ENCODE measurements at places on chromosomes 2 and 18.
A peak's percentile ranks its signal among the peaks of the same experiment; 100 is the strongest.

- DNase-seq, result no peak
Measured at GRCh38 chr2:189673661-189674373, 653 bp upstream of the ANKAR start.

DNA sequence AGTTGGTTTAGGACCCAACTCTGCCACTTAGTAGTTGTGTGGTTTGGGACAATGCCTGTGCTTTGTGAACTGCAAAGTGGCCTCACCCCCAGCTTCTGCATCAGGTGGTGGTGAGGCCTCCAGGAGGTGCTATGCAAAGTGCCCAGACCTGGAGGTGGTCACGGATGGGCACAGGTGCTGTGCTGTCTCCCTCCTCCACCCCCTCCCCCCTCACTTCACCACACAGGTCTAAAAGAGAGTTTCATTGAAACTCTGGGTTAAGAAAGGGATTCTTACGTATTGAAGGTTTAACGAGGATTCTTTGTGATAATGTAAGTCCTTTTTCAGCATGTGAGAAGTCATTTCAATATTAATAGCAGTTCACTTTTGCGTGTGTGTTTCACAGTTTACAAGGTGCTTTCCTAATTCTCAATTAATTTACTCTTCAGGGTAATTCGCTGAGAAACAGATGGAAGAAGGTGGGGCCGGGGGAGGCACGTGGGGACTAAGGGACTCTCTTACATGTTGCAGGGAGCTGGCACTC lies 369.9 kb downstream of the LPIN1 start:
- DNase-seq, result no peak

DNA sequence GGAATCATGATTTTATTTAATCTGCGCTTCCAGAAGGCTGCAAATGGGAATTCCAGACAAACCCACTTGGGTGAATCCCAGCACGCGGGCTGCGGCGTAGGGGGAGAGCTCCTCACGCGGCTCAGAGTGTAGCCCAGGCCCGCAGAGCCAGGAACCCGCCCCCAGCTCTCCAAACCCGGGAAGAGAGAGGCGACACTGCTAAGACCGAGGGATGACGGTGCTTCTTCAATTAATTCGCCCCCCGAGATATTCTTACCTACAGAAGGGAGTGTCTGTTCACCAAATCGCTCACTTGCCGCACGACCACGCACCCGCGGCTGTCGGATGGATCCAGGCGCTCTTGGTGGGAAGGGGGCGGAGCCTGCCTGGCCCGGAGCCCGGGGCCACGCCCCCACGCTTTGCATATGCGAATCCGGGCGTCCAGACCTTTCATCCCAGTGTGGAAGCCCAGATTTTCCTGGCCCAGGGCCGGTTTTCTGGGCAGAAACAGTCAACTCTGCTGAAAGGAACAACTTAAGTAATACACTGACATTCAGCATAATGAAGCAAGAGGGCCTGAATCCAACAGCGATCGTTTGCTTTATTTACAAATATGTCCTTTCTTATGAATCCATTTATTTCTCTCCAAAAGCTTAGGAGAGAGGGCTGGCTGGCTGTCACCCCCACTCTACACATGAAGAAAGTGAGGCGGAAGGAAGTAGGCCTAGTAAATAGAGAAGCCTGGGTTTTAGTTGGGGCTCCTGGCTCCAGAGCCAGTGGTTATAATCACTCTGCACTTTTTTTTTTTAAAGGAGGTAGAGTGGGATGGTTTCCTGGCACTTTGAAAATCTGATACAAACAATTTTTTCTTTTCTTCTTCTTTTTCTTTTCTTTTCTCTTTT lies at the start of gene SLC19A3:
Gene SLC19A3 (minus strand): TSS at position 342 of the 881 bp plus-strand sequence. CDS start 15,710 bp downstream, outside the sequence.
- peak; percentile 83 for DNase-seq

GRCh38 chr2:22795287-22795866 lies 589.6 kb upstream of the KLHL29 start:
- no peak for DNase-seq

DNA sequence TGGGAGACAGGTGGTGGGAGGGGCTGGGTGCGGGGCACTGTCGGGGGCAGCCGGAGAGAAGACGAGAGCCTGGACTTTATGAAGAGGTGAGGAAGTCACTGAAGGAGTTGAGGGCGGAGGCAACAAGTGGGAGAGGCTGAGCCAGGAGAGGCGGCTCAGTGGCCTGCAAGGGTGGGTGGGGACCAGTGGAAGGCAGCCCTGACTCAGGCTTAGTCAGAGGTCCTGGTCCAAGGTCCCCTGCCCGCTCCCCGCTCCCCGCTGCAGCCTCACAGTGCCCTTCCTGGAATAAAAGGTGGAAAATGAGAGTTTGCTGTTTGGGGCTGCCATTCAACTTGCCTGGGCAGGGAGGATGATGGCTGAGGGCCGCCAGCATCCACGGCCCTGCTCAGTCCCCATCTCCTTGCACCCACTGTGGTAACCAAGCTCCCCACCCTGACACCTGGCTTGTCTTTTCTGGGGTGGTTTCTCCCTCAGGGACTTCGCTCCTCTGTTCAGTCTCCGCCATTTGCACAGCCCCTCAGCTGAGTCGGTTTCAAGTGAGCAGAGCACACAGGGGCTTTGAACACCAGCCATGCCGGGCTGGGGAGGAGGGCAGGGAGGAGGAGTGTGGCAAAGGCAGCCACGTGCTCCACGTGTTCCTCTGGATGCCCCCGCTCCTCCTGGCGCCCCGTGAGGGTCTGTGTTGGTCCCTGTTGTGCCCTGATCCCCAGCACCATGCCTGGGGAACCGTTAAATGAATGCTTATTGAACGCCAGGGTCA lies 13.7 kb upstream of the RALB start:
- no peak for DNase-seq

DNA sequence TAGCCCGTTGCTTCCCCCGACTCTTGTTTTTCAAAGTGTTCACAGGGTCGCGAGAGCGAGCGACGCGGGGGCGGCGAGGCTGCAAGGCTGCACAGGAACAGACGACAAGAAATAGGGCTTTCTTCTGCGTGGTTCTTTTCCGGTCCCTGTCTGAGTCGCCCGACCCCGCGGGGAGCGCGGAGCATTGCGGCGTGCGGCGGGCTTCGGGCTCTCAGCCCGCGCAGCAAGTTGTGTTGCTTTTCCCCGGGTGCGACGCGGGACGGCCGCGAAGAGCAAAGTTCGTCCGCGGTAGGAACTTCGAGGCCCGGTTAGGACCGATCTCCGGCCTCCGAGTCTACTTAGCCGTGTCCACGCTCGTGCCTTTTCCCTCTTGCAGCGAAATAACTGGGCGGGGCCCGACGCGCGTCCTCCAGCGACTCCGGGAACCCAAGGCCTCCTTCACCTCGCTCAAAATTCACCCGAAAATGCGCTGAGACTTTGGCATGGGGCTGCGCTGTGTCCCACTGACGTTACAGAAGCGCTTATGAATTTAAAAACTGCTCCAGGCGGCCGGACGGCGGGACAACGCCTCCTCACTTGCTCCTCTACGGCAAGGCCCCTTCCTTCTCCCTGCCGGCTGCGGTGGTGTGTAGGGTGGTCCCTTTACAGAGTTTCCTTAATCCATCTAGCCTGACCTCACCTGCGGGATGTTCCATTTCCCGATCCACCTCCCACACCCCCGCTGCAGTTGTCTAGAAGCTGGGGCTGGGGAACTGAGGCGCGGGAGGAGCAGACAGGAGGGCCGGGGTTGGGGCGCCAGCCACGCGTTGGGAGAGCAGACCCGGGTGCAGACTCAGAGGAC lies 1.5 kb upstream of the BCL2L11 start:
- DNase-seq, result no peak

- no peak for DNase-seq
Measured at GRCh38 chr2:192570788-192571187, 376.1 kb upstream of the TMEFF2 start.

- DNase-seq, result no peak
Measured at GRCh38 chr2:211729433-211729832, 809.2 kb downstream of the ERBB4 start.

- peak; percentile 87 for DNase-seq
Measured at GRCh38 chr2:188765522-188766470, 208.4 kb upstream of the COL3A1 start.

DNA sequence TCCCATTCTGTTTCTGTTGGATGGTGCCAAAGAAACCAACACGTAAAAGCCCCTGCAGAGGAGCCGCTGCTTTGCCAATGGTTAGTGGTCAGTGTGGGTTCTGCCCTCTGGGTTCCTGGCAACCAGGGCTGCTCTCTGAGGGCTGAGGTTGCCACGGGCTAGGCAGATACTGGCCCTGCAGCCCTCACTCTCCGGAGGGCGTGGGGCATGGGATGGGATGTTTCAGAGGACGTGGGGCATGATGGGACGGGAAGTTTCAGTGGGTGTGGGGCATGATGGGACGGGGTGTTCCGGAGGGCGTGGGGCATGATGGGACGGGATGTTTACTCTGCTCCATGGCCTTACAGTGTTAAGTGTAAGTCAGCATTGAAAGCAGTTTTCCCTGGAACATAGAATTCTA lies 34.2 kb downstream of the ADI1 start:
- DNase-seq, result no peak

DNA sequence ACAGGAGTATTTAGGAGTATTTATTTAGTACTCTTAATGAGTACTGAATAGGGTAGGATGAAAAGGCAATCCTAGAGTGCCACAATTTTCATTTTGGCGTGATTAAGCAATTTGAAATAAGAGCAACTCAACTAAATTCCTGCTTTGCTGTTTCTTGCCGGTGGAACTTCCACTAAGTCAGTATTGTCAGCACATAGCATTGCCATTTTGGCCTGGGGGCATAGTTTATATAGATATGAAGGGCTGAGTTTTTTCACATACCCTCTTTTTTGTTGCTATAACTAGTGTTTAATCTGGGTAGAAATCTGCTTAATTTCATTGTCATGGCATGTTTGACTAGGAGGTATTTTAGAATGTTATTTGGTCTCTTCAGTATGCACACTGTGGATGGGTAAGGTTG lies 1.9 kb downstream of the GTF2A1L start:
- no peak for DNase-seq

GRCh38 chr2:164287056-164287455 lies 334.2 kb downstream of the GRB14 start:
- DNase-seq, result peak; percentile 31

GRCh38 chr2:205495819-205496218 lies 186.5 kb upstream of the NRP2 start:
- DNase-seq, result peak; percentile 2

- DNase-seq, result peak; percentile 52
Measured at GRCh38 chr2:157932480-157933159, 56.5 kb upstream of the ACVR1 start.

DNA sequence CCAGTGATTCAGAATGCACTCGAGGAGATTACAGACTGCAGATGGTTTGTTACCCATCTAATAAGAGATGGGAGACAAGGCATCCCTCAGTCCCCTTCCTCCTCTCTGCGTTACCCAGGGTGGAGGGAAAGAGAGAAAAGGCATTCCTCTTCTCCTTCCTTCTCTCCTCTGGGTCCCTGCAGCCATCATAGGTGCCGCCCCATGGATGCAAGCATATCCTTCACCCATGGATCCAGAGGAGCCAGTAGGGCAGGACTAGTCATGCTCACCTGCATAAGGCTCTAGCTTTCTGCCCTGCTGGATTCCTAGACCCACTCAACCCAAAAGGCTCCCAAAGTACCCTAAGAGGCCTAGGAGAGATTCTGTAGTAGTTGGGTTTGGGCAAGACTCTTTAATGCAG lies 20.4 kb downstream of the CMPK2 start:
- DNase-seq, result no peak

GRCh38 chr2:83757329-83757728 lies 701.8 kb downstream of the SUCLG1 start:
- DNase-seq, result no peak

GRCh38 chr2:173030561-173031490 lies 44.8 kb upstream of the MAP3K20 start:
- DNase-seq, result no peak

GRCh38 chr2:31923662-31924061 lies 87.1 kb downstream of the MEMO1 start:
- no peak for DNase-seq

- no peak for DNase-seq
Measured at GRCh38 chr2:150647943-150648342, 160.5 kb upstream of the RND3 start.

DNA sequence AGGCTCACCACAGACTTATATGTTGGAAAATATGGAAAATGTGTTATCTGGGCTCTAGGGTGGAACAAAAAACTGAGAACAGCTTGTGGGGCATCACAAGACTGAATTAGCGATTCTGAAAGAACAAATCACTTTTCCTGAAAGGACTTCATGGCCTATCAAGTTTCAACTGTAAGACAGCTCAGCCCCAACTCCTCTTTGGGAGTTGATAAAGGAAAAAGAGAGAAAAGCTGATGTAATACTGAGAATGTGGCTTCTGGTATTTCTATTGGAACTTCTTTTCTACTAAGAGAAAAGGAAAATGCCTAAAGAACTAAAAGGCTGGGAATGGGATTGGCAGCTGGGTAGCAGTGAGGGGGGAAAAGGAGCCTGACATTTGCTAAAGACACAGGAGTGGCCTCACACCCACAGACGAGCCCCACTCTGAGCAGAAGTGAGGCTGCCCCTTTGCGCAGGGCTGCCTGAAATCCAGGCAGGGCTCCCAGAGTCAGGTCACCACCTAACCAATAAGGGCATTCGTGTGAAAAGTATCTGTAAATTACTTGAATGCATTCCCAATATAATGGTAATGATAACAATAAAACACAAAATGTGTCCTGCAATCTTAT lies 75.6 kb downstream of the LRP2 start:
- DNase-seq, result no peak

GRCh38 chr2:127660291-127660578 lies 14.3 kb downstream of the GPR17 start:
- no peak for DNase-seq

DNA sequence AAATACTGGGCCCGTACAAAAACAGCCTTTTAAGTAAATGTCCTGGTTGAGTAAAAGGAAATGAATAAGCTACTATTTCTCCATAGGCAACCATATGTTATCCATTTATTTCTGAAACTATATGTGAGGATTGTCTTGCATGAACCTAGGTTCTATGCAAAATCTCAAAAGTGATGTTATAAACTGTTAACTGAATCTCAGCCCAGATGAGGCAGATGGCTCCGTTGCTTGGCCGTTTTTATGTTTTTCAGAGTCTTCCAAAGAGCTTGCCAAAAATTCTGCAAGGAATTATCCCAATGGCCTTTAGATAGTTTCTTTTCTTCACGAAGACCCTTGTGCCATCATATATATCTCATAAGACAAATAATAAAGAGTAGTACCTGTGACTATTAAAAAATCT lies 1669.5 kb upstream of the DDX18 start:
- no peak for DNase-seq

DNA sequence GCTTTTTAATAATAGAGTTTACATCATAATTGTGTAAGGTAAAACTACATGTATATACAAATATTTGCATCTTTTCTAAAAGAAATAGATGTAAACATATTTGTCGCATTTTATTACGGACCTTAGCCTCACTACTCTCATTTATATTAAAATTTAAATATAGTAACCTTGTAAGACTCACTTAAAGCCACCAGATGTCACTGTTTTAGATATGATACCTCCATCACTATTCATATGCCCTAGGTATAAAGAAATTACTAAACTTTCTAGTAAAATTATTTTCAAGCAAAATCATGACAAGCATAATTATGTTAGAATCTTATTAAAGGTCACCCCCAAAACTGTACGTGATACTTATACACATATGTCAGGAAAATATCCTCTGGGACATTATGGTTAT lies 674.3 kb upstream of the REG3G start:
- DNase-seq, result peak; percentile 53

DNA sequence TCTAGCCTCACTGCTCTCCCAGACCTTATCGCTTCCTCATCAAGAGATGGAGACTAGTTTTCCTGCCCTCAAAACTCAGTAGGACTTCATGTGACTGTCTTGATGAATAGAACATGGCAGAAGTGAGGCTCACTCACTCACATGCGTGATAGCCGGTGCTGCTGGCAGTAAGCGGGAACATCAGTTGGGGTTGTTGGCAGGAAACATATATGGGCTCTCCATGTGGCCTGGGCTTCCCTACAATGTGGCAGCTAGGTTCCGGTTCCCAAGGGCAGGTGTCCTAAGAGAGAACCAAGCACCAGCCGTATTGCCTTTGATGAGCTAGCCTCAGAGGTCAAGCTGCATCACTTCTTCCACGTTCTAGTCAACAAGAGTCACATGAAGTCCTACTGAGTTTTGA lies 15.2 kb upstream of the FAHD2A start:
- DNase-seq, result no peak

Measured in A673 (cell line).